ENCODE measurements at places on chromosomes 6 and 20.

GRCh38 chr20:25203871-25204320 lies 8.4 kb downstream of the ENTPD6 start:
- DNase-seq: no peak

DNA sequence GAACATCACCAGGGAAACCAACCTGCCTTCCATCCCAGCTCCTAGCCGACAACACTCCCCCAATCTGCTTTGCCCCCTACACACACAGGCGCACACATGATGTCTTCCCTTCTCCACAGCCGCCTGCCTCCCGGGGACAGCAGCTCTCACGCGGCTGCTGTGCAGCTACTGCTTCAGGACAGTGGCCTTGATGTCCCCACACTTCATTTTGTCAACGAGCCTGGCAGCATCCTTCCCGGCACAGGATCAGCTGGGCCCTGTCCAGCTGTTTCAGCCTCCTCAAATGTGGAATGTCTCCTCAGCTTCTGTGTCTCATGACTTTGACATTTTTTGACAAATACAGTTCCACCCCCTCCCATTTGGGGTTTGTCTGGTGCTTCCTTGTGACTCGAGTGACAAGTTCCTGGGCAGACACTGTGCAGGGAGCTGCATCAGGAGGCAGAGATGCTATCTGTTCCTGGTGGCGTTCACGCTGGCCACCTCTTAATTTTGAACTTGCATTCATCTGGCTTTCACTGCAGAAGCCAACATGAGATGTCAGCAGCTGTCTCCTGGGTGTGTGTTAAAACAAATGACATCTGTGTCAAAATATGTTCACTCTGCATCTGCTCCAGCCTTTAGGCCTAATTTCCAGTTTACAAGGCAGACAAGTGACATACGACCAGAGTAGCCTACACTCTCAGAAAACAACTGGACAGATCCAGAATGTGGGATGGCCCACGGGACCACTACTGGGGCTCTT lies 57.2 kb downstream of the GINS1 start:
- DNase-seq: no peak

DNA sequence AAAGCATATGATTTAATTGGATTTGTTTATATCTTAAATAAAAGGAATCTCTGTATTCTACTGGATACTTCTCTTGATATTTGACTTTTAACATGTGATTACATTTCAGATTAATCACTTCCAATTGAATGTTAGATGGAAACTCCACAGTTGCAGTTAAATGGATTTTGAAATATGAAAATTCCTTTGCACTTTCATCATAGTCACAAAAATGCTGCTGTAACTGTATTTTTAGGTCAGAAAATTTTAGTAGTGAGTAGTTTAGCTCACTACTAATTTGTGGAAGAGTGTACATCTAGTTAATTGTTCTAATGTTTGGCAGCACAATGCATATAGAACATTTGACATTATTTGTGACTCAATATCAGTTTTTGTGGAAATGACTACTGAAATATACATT lies 26.8 kb downstream of the PTCHD4 start:
- no peak for DNase-seq

GRCh38 chr20:50395251-50395729 lies 114.9 kb upstream of the PTPN1 start:
- no peak for DNase-seq

DNA sequence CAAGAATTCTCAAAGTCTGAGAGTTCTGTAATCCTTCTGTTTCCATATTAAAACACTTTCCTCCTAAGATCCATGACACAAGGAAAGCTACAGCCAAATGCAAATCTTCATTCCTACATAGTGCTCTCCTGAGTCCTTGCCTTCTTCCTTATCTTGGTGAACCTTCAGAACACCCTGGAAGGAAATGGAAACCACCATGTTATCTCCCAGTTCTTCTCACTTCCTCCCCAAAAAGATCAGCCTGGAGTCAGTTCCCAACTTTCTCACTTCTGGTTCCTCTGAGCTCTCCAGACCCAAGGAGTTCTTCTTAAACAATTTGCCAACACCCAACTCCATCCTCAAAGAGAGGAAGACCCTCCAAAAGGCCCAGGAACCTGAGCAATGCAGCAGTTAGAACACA lies 193.3 kb upstream of the CCN2 start:
- no peak for DNase-seq

GRCh38 chr6:137973201-137973600 lies 106.1 kb downstream of the TNFAIP3 start:
- no peak for DNase-seq

- DNase-seq: no peak
Observed at GRCh38 chr6:118875672-118876071, 18.3 kb upstream of the ASF1A start.

DNA sequence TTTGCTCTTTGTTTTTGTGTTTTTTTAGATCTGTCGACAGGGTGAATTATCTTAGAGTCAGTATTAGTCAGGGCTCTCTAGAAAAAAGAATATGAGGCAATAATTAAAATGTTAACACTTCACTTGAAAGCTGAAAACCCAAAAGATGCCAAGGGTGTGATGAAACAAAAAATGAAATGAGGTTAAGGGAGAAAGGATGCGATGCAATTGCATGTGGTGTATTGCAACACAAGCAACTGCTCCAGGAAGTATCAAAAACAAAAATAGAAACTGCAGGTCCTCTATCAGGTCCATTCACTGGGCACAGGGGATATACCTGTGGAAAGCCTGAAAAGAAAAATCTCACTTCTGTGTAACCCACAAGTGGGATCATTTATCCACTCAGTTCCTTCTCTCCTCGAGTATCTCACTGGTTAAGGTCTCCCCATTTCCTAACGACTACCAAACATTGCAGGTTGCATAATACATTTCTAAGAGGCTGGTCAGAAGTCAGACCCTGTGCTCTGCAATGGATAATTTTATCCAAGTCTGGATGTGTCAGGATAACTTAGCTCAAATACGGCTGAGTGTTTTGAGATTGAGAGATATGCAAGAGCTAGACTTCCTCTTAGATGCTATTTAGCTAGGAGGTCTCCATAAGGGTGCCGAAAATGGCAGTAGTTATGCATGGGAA lies 257.7 kb upstream of the GJE1 start:
- DNase-seq: no peak

GRCh38 chr20:10061641-10062040 lies 26.9 kb downstream of the ANKEF1 start:
- no peak for DNase-seq

DNA sequence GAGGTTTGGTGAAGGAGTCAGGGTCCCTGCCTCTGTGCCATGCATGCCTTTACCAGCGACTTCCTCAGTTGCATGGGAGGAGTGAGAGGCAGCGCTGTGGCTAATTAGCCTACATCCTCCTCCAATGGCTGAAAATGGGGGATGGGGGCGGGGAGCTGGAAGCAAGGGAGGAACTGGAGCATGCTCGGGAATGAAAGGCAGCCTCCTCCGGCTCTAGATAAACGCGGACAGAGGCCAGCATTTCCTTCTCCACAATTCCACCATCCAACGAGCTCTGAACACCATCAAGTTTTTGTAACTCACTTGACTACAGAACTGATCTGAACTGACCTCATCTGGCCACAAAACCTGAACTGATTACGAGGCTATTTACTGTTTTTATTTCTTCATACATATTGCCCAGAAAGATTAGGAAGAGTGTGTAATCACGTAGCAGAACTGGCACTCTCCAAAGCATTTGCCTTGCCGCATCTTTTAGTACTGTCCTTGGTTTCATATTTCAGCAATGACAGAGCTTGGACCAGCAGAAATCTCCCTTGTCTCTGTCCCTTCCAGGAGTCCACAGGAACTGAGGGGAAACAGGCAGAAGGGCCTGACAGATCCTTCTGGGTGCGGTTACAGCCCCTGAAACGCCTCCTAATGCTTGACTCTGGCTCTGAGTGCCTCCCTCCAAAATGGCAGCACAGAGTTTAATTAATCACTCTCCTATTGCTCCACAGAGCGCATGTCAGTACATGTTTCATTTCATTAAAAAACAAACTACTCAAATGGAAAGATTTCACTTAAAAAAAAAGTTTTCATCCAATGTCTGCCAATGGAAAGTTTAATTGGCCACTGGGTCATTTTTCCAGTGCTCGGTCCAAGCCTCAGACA lies 58.2 kb upstream of the TRAF3IP2 start:
- no peak for DNase-seq

DNA sequence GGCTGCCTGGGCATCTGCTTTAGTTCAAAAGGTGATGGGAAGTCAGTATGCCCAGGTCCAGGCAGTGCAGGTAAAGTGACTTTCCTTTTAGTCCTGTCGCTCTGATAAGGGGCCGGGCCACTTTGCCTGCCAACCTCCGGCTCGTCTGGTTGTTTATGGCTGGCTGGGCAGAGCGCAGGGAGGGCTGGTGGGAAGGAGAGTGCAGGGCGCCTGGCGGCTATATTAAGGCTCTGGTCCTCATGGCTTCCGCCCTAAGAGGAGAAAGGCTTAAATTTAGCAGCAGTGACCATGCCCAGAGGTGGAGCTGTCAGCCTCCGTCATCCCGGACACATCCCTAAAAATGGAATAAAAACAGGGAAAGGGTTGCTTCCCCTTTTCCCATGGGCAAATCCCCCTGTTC lies 14.6 kb downstream of the GATA5 start:
- no peak for DNase-seq
